ENCODE measurements at places on chromosomes 2 and 18. TPM values are rescaled to one million over a fixed set of nuclear protein-coding genes. Genes with fewer than 3 reads are reported as not detected.

Gene B4GALT6
- polyA plus RNA-seq = 15.8 TPM

Gene CGREF1
- 7.5 TPM for polyA plus RNA-seq

Gene CKAP2L
- polyA plus RNA-seq = 13.9 TPM

DNA sequence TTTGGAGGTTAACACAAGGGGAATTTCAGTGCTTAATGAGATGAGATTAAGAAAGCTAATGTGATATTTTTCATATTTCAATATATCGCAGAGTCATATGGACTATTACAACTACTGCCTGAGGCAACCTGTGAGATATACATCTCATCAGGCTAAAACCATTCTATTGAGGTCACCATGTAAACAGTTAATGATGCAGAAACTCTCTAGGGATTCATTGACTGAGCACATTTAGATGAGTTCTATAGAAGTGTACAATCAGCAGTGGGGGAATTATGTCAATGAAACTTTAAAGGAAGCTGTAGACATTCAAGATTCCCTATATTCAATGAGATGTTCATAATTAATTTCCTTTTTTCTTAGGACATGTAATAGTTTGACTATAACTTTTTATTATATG, 687.4 kb upstream of the SYT4 start:
- DNase-seq = no peak

DNA sequence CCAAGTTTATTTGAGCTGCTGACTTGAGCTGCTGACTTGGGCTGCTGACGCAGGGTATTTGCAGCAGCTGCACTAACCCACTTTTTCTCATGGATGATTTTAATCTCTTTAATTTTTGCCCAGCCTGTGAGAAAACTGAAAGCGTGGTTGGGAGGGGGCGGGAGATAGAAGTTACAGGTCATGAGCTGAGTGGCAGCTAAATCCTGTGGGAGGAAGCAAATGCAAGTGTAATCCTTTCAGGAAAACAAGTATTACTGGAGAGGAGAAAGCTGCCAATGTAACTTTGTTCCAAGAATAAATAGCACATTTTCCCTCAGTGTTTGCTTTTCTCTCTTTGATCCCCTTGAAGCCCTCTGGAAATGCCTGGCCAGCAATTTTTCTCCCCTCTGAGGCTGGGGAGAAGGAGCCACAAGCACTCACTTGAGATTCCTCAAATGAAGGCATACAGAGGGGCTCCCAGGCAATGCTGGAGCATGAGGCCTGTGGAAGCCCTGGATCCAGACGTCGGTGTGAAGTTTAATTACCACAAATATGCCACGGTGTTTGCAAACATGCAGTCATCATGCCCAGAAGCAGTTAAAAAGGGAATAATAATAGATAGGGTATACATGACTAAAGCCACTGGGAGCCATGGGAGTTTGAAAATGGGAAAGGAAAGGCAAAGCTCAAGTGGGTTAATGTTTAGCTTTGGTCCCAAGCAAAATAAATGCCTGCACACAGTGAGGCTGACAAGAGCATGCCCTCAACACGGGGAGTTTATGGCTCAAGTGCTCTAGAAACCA, 10.4 kb upstream of the EVA1A start:
- DNase-seq = no peak

DNA sequence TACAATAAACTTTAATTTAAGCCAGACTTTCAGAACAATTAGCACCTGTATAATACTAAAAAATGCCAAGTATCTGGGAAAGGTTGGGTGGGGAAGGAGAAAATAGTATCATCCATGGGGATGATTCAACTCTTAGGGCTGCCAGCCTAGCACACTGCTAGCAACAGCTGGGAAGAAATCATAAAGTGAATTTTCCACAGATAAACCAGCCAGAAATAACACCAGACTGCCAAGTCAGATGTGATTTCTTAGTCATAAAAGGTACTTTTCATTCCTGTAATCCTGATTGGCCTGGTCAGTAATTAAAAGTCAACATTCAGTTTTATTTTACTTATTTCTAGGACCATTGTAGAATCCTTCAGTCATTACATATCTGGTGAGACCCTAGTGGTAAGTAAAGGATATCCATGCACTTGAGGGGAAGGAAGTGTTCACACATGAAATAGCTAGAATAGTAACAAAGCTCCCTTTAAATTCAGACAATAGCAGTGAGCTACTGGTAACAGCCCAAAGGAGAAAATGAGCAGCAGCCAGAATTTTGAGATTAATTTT, 59.4 kb downstream of the LIMS1 start:
- no peak for DNase-seq

GRCh38 chr18:32761231-32761630, 11.6 kb downstream of the KLHL14 start:
- no peak for DNase-seq

Measured in right renal pelvis (tissue), 4 donors.